CD4-positive, alpha-beta T cell treated with Interleukin-15 for 4 hours (primary cell): ENCODE measurements at places on chromosomes 7 and 10.

DNA sequence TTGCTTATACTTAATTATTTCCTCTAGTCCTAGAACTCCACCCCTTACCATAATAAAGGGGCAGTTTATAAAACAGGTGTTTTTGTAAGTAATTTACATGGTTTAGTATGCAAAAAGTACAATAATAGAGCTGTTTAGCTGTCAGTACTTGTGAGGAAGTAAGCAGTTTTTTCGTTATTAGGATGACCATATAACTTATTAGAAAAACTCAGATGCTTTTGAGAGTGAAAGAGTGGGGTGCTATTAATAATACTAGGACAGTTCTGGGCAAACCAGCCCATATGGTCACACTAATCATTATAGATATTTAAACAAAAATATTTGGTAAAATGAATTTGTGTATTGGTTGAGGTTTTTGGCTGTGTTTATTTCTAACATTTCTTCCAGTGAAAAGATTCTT lies 201.9 kb upstream of the KAT6B start:
- no peak for DNase-seq

DNA sequence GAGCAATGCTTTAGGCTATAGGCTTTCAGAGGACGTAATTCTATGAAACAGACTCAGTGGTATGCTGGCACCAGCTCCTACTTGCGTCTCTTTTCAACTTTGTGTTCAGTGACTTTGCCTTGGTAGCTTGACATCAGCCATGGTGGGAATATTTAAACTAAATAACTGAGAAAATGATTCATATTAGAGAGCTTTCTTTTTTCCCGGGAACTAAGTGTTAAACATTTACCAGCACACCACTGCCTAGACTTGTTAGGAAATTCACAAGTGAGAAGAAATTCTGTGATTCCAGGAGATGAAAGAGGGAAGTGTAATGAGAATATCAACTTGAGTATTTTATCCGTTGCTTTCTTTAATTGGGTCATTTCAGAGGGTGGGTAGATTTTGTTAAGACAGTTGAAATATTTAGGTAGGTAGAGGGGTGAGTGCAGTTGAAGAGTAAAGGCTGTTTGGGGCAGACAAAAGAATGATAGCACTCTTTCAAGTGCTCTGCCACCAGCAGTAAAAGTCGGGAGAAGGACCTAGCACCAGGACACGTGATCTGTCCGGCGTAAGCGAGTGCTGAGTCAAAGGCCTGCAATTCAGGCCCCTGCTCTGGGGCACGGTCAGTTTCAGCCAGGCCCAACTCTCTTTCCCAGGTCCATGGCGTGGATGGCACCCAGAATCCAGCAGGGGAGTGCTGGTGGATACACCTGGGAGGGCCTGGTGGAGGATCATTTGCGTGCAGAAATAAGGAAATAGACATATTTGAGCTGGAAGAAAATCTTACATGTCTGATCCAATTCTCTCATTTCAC lies 206.3 kb downstream of the SNX10 start:
- no peak for DNase-seq

- DNase-seq: no peak
Observed at GRCh38 chr7:30240106-30240800, 44.1 kb upstream of the ZNRF2 start.

- no peak for DNase-seq
Observed at GRCh38 chr7:33909318-33909717, 4.0 kb downstream of the BMPER start.

- DNase-seq: no peak
Observed at GRCh38 chr7:4702961-4703512, 20.9 kb downstream of the FOXK1 start.

DNA sequence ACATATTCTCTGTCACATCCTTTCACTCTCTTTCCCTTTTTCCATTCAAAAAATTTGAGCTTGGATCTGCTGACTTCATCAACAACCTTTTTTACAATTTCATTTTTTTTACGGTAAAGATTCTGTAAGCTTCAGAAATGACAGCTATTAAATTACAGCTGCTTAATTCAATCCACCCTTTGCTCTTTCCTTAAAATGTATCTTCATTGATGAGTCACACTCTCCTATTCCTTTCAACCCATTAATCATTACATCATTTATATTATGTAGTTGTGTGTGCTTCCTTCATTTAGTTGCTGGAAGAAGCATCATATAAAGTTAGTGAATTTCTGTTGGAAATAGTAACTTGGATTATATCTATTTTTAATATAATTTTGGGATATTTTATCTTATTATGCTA lies 67.1 kb upstream of the MAGI2 start:
- DNase-seq: no peak

GRCh38 chr10:90288391-90288933 lies 569.4 kb downstream of the HTR7 start:
- DNase-seq: no peak
